ENCODE measurements at places on chromosomes 11 and 22.
A peak's percentile ranks its signal among the peaks of the same experiment; 100 is the strongest.

GRCh38 chr11:48182860-48183526 is 33.6 kb upstream of the OR4B1 start:
- no peak for DNase-seq

GRCh38 chr11:93054279-93054678 is 84.8 kb downstream of the MTNR1B start:
- DNase-seq: no peak

DNA sequence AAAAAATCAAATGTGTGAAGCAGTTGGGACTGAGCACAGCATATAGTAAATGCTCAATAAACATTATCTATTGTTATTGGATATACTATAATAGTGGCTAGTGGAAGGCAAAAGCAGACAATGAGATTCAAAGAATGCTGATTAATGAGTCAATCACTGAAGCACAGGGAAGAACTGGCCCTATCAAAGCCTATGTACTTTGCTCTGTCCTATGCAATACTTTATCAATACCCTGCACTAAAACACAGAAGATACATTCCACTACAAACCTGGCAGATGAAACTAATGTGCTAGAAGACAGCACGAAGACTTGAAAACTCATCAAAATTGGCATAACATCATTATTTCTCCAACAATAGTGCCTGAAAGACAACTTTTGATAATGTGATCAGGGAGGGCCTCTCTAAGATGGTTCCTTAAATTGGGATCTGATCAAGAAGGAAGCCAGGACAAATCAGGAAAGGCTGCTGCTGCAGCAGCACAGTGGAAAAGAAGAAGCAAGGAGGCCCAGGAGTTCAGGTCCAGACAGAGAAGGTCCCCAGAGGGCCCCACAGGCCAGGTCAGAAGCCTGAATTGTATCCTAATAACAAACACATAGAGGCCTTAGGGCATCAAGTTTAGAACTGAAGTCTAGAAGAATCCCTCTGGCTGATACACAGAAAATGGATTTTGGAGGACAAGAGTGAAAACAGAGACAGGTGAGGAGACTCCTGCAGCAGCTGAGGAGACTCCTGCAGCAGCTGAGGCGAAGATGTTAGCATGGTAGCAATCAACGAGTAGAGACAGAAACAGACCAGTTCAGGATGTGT is 18.6 kb downstream of the PI4KA start:
- DNase-seq: no peak

GRCh38 chr11:63558459-63559157 is 4.6 kb downstream of the PLAAT2 start:
- no peak for DNase-seq

- DNase-seq: no peak
Measured at GRCh38 chr22:20437613-20438426, at the start of gene SCARF2. Gene SCARF2, minus strand, starts transcription at chr22:20437825. Its CDS starts 71 bp downstream, at chr22:20437754.

GRCh38 chr11:13169709-13170108 is 107.9 kb upstream of the BMAL1 start:
- no peak for DNase-seq

DNA sequence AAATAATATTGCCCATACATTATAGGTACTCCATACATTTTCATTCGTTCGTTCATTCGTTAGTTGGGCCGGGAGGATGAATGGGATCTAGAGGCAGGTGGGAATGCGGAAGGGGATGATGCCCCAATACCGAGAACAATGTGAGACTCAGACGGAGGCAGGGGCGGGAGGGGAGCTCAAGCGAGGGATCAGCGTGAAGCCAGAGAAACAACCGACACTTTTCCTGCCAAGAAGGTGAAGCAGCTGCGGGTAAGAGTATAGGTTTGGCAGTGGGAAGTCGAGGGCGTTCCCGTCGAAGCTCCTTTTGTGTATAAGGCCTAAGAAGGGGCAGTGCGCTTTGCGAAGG is 1.1 kb upstream of the ARHGEF17 start:
- DNase-seq: no peak

GRCh38 chr11:8028766-8029165 is 41.6 kb downstream of the EIF3F start:
- no peak for DNase-seq

GRCh38 chr22:48485149-48486133 is 1342.2 kb downstream of the BRD1 start:
- DNase-seq: no peak

DNA sequence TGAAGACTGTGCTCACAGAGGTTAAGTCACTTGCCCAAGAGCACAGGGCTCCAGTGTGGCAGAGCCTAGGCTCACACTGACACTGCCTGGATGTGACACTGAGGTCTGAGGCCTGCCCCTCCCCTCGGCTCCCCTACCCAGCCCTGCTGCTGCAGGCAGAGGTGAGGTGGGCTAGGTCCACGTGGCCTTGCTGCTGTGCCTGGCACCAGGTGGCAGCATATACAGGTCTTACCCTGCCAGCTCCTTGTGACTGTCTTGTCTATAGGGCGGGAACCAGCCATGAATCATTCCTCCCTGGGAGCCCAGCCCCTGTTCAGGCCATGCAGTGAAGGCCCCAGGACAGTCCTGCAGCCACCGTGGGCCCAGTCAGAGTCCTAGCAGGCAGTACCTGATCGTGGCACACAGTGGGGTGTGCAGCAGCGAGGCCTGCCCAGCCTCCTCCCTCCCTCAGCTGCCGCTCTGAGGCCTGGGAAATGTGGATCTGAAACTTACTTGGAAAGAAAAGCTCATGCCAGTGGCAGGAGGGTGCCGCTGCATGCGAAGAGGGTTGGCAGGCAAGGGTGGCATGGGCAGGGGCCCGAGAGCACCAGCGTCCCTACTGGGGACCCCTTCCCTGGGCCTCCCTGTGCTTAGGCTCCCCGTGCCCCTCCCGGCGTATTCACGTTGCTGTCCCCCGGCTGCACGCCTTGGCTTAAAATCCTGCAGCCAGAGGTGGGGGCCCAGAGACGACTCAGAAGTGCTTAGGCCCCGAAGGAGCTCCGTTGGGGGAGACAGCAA is 1.2 kb upstream of the CERK start:
- DNase-seq: peak; percentile 35

- peak; percentile 40 for DNase-seq
Measured at GRCh38 chr11:34909955-34910354, 6.2 kb downstream of the APIP start.

All from suppressor macrophage treated with lipopolysaccharide for 1 hour (primary cell).